GM04503 (cell line): ENCODE measurements at places on chromosomes 12 and 14.

DNA sequence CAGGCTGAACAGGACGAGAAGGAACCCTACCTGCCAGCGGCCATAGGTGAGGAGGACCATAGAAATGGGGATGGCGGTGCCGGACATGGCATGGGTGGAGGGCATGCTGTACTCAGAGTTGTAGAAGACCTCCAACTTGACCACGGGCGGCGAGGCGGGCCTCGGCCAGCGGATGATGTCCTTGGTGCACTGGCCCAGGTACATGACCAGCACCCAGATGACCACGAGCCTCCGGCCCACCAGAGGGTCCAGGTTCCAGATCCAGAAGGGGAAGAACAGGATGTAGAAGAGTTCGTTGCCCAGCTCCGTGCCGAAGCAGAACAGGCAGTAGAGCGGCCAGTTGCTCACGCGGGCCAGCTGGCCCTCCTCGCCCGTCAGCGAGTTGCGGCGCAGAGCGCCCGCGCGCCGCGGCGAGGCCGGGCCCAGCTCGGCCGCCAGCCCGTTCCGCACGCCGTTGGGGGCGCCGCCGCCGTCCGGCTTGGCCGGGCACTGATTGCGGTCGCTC lies 582 bp downstream of the SGPP1 start:
- DNase-seq, result no peak

DNA sequence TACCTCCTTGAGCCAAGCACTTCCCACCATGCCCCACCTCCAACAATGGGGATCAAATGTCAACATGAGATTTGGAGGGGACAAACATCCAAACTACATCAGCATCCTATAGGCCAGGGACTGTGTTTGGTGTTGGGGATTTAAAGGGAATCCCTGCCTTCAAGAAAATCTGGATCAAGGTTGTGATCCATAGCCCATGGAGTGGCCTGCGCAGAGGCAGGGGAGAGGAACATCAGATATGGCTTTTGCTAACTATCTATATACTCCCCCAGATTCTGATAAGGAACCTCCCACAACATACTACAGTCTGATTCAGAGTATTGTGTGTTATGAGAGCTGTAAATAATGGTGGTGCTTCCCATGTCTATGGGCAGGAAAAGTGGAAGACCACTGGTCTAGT lies 5.1 kb downstream of the KIF5A start:
- no peak for DNase-seq

DNA sequence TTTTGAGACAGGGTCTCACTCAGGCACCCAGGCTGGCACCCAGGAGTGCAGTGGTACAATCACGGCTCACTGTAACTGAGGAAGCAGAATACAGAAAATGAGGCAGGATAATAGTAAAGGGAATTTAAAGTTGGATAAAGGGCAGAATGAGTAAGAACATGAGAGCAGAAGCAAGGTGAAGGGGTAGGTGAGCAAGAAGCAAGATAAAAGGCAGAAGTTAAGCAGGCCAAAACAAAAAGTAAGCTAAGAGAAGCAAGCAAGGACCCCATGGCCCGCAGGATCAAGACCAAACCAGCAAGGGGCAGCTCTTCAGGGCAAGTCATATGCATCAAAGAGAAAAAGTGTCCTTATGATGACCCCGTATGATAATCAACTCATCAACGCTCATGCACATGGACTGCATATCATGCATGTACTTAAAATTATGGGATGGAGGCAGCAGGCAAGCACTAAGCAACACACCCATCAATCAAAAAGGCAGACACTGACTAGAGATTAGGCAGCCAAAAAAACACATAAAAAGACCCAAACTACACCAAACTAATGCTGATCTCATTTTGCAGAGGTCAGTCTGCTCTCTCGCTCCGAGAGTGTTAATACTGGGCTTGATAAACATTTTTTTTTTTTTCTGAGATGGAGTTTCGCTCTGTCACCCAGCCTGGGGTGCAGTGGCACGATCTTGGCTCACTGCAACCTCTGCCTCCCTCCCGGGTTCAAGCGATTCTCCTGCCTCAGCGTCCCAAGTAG lies 11.6 kb downstream of the TIMELESS start:
- DNase-seq, result no peak

DNA sequence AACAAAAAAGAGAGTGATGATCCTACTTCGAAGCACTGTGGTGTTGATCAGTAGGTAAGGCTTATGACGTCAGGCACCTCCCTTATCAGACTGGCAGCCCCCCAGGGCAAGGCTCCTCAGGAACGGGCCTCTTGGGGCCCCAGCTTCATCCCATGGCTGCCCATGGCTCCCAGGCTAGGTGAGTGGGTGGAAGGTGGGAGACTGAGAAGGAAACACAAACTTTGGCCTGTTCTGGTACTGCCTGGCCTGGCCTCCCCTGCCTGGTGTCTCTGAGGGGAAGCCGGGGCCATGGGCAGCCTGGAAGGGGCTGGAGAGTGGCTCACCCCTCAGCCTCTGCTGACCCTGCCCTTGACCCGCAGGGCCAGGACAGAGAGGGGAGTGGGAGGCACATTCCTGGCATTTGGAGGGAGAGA lies 38.9 kb downstream of the KRT80 start:
- DNase-seq, result no peak

DNA sequence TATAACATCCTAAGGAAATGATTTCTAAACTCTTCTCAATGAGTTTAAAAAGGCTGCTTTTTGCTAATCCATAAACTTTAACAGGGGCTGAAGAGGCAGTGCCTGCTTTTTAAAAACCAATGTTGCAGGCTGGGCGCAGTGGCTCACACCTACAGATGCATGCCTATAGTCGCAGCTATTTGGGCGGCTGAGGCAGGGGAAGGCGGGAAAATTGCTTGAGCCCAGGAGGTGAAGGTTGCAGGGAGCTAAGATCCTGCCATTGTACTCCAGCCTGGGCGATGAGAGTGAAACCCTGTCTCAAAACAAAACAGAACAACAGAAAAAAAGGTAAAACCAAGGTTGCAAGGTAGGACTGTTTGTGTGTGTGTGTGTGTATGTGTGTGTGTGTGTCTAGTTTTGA lies 531.2 kb downstream of the DIO2 start:
- DNase-seq, result no peak

- no peak for DNase-seq
Observed at GRCh38 chr14:89429199-89430181, 12.5 kb upstream of the FOXN3 start.

DNA sequence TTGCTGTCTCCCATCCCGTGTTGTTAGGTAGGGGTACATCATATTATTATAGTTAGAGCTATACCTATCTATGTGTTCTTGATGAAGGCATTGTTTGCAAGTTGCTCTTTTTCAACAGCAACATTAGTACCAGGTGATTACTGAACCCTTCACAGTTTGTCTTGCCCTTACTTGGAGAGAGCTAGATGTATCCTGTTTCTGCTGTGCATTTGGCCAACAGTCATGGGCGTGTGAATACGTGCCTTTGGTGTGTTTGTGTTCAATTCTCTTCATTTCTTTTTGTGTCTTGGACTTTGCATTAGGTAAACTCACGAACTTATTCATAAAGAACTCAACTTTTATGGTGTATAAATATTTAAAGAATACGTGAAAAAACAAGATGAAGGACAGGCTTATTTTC lies 14.3 kb downstream of the ARF6 start:
- no peak for DNase-seq

DNA sequence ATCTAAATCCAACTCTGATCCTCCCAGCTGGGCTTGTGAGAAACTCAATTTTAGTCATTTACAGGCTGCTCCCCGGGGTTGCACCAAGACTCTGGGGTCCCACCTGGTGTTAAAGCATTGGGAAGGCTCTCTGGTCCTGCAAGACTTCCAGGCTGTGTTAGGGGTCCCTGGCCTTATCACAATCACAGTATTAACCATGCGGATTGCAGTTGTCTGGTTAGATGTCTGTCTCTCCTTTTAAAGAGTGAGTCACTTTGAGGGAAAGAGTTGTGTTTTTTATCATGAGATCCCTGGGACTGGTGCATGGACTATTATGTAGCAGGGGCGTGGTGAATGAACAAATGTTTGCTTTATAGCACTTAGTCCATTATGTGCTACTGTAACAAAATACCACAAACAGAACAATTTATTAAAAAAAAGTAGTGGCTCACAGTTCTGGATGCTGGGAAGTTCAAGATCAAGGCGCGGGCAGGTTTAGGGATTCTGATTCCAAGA lies 531.4 kb downstream of the FUT8 start:
- DNase-seq, result no peak

- no peak for DNase-seq
Observed at GRCh38 chr12:11486623-11487444, 91.5 kb upstream of the PRB2 start.

DNA sequence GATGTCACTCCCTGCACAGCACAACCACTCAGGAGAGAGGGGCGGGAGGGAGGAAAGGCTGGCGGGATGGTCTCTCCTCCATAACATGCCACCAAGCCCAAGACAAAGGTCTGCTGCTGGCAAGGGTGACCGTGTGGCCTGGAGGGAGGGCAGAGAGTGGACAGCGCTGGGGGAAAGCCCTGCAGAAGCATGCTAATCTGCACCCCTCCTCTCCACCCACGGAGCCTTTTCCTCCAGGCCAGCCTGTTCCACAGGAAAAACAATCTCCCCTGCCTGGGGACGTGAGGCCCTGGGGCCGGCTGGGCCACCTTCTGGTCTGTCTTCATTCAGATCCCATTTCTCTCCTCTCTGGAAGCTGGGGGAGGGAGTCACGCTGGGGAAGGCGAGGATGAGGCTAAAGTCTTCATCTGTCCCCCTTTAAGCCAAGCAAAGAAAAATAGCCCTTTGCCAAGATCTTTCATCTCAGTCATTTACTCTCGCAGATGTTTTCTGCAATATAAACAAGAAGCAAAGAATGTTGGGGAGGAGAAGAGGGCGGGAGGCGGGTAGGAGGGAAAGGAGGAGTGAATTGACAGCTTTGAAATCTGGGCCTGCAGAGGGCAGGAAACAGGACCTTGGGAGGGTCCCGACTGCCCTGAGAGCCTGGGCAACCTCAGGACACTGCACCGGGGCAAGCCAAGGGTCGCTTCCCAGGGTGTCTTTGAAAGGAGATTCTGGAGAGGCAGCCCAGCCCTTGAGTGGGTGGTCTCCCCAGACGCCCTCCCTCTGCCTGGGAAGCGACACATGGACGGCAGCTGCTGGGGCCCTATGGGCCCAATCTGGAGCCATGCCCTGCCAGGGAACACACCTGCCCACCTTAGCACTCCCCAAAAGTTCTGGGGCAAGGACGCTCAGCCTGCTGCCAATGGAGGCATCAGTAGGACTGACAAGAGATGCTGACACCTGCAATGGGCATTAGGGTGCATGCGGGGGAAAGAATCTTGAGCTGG lies 133.6 kb downstream of the ZFP36L1 start:
- no peak for DNase-seq

DNA sequence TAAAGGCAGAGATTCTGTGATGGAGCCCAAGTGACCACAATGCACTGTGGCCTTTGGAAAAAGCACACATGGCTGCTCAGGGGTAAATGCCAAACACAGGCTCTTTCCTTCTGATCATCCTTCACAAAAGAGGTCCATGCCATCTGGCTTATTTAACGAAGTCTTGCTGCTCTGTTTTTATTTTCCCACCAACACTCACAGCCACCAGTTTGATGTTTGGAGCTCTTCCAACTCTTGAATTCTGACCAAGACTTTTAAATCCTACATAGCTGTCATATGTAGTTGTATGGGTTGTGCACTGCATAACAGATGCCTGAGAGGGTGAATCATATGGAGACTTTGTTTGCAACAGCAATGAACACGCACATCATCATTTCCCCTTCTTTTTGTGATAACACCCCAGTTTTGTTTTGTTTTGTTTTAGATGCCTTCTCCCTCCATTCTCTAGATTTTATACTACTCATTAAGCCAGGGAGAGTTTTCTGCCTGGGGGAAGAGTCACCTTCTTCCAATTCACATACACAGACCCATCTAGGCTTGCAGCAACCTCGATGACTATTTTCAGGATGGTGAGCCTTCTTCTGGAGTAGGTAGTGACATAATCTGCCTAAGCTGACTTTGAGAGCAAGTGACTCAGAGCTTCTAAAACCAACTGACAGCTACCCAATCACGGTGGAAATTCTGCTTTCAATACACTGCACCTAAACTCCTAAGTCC lies 145.2 kb upstream of the WSCD2 start:
- no peak for DNase-seq

DNA sequence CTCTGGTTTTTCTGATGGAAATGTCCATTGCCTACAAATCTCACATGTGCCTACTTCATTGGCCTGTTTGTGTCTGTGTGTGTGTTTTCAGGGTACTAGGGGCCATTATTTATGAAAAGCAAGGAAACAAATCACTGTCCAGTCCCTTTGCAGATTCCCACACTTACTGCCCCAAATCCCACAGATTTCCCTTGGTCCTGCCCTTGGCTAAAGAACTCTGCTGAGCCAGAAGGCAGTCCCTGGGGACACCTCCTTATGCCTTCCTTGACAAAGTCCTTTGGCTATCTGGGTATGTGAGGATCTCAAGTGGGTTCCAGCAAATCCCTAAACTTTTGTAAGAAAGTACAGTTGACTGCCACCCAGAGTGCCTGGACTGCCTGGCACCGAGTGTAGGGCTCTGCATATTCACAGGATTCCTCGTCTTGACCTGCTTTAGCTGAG lies 388.1 kb downstream of the BCAT1 start:
- no peak for DNase-seq

DNA sequence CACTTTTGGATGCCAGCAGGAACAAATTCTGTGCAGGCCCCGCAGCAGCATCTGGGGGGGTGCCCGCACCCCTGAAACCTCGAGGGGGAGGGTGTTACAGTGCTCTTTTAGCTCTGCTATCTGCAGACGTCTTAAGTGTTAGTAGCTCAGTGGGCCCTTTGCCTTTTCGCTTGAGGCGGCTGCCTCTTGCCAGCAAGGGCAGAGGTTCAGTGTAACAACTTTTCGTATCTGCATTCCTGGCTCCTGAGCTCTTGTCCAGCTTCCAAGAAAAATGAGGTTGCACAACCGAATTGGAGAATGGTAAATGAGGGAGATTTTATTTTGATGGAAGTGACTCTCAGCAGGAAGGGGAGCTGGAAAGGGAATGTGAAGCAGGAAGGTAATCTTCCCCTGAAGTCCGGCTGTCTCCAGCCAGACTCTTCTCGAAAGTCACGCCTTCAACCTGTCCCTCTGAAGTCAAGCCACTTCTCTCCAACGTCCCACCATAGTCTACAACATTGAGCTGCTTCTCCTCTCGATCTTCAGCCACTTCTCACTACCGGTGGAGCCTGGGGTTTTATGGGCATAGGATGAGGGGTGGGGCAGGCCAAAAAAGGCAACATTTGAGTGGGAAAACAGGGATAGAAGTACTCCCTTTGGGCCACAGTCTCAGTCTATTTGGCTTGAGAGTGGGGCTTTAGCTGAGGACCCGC lies 17.8 kb downstream of the TAS2R50 start:
- DNase-seq, result peak; percentile 61

- no peak for DNase-seq
Observed at GRCh38 chr12:131536337-131536736, 174.6 kb upstream of the SFSWAP start.

- DNase-seq, result no peak
Observed at GRCh38 chr14:66610154-66610563, 102.2 kb downstream of the GPHN start.

GRCh38 chr12:93832131-93832530 lies 155.0 kb downstream of the CRADD start:
- no peak for DNase-seq

- no peak for DNase-seq
Observed at GRCh38 chr14:78292003-78292402, 121.8 kb downstream of the NRXN3 start.
